ENCODE measurements at places on chromosomes 6 and 20.
A peak's percentile ranks its signal among the peaks of the same experiment; 100 is the strongest.

DNA sequence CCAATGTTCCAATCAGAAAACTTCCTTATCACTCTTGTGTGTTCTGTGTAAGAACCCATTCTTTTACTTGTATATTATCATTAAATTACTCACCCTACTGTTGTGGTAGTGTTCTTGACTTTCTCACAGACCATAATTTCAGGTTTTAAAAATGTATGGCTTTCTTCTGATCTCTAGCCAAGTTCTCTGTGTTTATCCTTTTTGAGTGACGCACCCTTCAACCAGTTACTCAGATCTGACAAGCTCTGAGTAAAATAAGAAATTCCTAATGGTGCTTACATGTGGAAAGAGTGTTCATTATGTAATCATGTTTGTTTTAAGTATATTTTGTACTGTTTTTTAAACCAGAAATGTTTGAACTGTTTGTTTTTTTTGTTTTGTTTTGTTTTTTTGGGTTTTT lies 11.0 kb downstream of the TBPL1 start:
- H3K27ac ChIP-seq, result no peak overlapping the region
- H3K4me1 ChIP-seq, result peaks cover 23% of the 10 kb centered on the region
- H3K36me3 ChIP-seq, result no peaks in the 10 kb centered on the region
- no peaks in the 10 kb centered on the region for H3K27me3 ChIP-seq

DNA sequence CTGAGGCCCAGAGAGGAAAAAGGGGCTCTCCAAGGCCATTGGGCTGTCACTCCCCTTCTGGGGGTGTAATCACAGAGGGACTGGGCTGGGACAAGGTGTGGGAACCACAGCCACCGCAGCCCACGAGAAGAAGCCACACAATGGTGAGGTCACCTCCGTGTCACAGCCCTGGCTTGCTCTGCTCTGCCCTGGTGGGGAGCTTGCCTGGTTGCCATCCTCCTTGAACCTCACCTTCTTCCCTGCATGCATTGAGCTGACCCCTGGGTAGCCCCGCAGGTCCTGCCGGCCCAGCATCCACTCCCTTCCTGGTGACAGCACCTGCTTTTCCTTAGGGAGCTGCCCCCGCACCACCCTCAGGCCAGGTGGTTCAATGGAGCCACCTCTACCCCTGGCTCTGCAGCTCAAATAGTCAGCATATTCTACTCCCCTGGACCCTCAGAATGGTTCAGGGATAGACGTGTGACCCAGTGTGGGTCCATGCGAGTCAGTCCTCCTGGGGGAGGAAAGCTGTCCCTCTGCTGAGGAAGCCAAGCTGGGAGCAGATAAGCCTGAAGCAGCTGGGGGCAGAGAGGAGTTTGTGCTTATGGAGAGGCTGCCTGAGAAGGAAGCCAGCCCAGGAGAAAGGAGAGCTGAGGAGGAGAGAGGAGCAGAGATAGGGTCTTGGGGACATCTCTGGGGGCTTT lies 21.3 kb downstream of the RBM38 start:
- peaks cover 3% of the 10 kb centered on the region for H3K4me1 ChIP-seq
- DNase-seq, result no peak
- H3K27me3 ChIP-seq, result no peaks in the 10 kb centered on the region
- no peak overlapping the region for H3K27ac ChIP-seq

GRCh38 chr6:167677422-167677789 lies 149.3 kb upstream of the AFDN start:
- no peaks in the 10 kb centered on the region for H3K36me3 ChIP-seq
- peaks cover 18% of the 10 kb centered on the region for H3K27me3 ChIP-seq
- H3K27ac ChIP-seq, result peak overlapping the region; percentile 77
- peaks cover 39% of the 10 kb centered on the region for H3K4me1 ChIP-seq
- H3K4me3 ChIP-seq, result no peak overlapping the region

DNA sequence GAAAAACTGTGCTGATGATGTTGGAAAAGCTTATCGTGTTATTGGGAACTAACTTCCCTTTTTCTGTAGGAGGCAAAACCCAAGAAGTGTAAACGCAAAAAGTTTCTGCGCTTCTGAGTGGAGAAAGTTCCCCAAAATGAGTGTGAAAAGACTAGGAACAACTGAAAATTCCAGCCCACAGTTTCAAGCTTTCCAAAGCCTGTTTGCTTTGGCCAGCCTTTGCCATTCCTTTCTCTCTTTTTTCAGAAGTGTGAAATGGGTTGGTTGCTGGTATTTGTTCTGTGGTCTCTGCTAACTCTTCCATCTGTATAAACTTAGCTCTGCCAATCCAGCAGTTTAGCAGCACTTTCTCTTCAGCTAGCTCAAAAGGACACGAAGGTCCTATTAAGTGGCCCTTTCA lies 491.3 kb downstream of the MAFB start:
- no peaks in the 10 kb centered on the region for H3K36me3 ChIP-seq
- no peaks in the 10 kb centered on the region for H3K4me1 ChIP-seq
- no peak overlapping the region for H3K4me3 ChIP-seq
- no peak overlapping the region for H3K27ac ChIP-seq

- peak overlapping the region; percentile 21 for H3K27ac ChIP-seq
- H3K36me3 ChIP-seq, result no peaks in the 10 kb centered on the region
- H3K4me3 ChIP-seq, result no peak overlapping the region
- H3K27me3 ChIP-seq, result no peaks in the 10 kb centered on the region
These were observed 57.6 kb downstream of the DAAM2 start for GRCh38 chr6:39849764-39850163.

- no peak overlapping the region for H3K4me3 ChIP-seq
- H3K27ac ChIP-seq, result peak overlapping the region; percentile 21
- H3K36me3 ChIP-seq, result no peaks in the 10 kb centered on the region
- no peaks in the 10 kb centered on the region for H3K27me3 ChIP-seq
These were observed 33.8 kb downstream of the RRBP1 start for GRCh38 chr20:17648315-17648646.

DNA sequence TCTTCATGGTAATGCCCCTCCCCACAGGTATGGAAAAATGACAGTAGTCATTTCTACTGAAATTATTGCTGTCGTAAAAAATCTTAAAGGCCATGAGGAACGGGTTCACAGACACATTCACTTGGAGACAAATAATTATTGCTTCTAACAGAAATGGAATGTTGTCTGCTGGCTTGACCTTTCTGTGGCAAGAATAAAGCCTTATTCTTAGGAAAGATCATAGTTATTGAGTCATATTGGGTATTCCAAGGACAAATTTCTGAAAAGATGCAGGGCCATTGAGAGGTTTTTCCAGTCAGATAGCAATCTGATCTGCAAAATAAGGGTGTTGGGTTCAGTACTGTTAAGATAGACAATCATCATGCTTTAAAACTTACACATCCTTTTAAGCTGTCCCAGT lies 29.2 kb downstream of the AKAP7 start:
- no peaks in the 10 kb centered on the region for H3K4me1 ChIP-seq
- H3K27ac ChIP-seq, result no peak overlapping the region
- H3K4me3 ChIP-seq, result no peak overlapping the region
- DNase-seq, result no peak
- no peaks in the 10 kb centered on the region for H3K36me3 ChIP-seq

All from transverse colon (tissue), 4 donors.